NCI-H1048 (cell line): ENCODE measurements at places on chromosomes 12 and 14.

DNA sequence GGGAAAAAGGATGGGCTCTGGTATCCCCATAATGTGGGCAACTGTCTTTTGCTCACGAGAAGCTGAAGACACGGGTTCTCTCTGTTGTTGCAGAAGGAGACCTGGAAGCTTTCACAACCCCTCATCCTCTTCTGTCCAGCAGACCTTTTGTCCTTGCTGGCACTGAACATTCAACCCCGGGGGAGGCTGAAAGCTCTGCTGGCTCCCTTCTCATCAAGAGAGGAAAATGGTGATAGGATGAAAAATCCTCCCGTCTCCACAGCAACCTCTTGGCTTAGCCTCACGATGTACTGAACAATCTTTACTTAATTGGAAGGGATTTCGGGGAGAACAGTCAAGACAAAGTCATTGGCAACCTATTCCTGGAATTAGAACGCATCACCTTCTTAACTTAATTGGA lies 39.0 kb downstream of the ELK3 start:
- DNase-seq: no peak

GRCh38 chr14:97543816-97544215 lies 746.6 kb downstream of the VRK1 start:
- no peak for DNase-seq

- DNase-seq: no peak
These were observed 484.1 kb downstream of the GLT1D1 start for GRCh38 chr12:129337413-129337812.

GRCh38 chr14:91830777-91831176 lies 36.6 kb downstream of the TC2N start:
- peak; percentile 65 for DNase-seq

- no peak for DNase-seq
These were observed 53.7 kb downstream of the CCNK start for GRCh38 chr14:99534863-99535262.

GRCh38 chr14:98993818-98994217 lies 278.2 kb downstream of the BCL11B start:
- no peak for DNase-seq

DNA sequence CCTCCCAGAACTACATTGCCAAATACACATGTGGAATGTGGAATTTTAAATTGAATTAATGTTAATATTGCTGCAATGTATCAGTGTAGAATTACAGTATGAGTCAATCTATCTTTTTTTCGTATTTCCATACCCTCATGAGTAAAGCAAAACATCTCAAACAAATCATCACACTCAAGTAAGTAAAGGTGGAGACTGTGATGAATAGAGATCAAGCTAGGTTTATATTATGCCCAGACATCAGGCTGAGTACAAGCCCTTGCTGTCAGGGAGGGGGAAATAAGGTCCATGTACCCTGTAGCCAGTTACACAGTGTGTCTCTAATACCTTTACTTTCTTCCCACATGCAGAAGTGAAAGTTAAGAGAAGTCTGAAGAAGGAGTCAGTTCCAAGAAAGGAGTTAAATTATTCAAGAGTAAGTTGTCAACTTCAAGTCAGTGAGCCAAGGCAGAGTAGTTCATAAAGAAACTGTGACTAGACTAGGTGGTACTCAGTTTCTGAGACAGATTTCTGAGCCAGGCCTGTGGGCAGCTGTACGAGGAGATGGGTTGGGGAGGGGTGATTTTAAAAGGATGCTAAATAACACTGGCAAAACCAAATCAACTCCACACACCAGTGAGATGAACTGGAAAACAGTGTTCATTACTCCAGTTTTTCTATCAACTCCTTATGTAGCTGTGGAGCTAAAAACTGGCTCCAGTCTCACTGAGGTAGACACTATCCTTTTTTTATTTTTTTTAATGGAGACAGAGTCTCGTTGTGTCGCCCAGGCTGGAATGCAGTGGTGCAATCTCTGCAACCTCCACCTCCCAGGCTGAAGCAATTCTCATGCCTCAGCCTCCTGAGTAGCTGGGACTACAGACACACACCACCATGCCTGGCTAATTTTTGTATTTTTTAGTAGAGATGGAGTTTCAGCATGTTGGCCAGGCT lies 23.8 kb upstream of the STK38L start:
- DNase-seq: no peak

GRCh38 chr12:466039-466438 lies 6.3 kb downstream of the B4GALNT3 start:
- no peak for DNase-seq

DNA sequence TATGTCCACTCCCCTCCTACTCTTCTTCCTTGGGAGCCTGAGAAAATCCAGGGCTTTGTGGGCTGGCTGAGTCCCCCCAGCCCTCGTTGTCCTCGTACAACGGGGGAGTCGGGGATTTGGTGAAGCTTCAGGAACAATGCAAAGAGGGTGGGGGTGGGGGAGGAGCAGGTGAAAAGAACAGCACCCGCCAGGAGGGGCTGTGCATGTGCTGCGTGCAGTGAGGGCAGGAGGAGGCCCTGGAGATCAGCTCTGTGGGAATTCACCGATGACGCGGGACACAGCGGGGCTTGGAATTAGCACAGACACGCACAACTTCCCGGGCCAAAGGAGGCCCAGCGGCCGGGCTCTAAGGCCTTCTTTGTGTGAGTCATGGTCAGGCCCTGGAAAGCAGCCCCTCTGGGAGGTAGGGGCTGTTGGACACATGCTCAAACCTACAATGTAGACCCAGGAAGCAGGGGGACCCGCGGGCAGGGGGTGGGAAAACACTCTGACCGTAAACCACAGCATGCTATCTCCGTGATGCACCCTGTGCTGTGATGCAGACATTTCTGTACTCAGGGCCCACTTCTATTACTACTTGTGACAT lies 32.8 kb downstream of the RBM19 start:
- no peak for DNase-seq

GRCh38 chr12:4161718-4162117 lies 111.8 kb upstream of the CCND2 start:
- no peak for DNase-seq

DNA sequence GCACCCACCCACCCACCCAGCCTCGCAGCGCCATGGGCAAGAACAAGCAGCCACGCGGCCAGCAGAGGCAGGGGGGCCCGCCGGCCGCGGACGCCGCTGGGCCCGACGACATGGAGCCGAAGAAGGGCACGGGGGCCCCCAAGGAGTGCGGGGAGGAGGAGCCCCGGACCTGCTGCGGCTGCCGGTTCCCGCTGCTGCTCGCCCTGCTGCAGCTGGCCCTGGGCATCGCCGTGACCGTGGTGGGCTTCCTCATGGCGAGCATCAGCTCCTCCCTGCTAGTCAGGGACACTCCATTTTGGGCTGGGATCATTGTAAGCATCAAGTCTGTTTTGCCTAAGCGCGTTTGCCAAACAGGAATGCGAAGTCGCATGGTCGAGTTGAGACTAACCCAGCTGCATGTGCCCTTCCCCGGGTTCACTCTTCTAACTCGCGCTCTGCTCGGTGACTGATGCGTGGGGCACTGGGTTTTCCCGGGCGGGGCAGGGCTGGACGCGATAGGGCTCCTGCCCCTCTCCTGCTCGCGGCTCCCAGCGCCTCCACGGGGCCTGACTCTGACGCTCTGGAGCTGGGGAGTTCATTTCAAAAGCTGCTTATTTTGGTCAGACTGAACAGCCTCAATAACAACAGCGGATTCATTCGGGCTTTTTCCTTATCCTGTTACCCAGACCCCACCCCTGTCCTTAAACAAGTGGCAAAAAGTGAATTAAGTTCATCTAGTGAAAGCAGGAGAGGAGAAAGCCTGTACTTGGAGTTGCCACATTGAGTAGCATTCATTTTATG lies 458 bp downstream of the SSPN start:
- DNase-seq: no peak

DNA sequence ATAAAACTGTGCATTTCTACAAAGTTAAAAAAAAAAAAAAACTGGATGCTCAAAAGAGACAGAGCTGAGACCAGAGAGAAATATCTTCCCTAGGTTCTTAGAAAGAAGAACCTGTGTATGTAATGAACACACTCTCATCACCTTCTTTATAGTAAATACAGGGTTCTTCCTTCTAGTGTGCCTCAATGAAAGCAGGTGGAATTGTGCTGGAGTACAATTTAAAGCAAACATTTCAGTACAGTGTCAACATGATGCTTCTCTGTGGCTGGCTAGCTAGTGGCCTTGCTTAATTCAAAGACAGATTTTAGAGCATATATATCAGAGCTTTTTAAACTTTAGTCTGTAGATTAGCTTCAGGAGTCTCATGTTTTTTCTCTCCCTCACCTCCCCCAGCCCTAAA lies 249.8 kb upstream of the ARHGAP5 start:
- DNase-seq: no peak

GRCh38 chr14:20356422-20356821 lies 13.0 kb downstream of the PARP2 start:
- no peak for DNase-seq

DNA sequence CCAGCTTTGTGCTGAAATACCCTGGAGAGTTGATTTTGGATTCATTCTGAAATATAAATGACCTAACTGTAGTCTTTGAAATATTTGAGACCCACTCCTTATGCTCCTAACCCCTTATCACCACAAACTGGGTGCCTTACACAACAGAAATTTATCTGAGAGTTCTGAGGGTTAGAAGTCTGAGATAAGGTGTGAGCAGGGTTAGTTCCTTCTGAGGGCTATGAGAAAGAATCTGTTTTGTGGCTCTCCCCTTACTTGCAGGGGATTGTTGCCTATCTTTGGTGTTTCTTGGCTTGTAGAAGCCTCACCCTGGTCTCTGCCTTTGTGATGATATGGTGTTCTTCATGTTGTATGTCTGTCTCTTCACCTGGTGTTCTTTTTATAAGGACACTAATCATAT lies 91.7 kb downstream of the DERA start:
- no peak for DNase-seq

- no peak for DNase-seq
These were observed 27.6 kb downstream of the KICS2 start for GRCh38 chr12:64194333-64195149.

DNA sequence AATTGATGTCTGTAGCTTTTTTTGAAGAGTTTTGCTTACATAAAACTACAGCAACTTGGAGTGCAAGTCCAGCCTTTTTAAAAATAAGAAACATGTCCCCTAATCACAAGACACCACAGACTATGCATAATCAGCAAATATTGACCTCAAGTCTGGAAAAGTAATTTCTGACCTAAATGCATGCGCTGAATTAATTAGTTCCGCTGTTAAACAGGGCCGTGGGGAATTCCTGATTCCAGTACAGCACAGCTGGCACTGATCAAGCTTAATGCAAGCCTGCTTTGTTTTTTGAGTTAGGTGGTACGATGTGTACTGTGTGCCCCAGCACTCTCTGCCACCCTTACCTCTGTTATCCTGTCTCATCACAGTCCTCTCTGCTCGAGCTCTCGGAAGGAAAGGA lies 9.2 kb downstream of the MLH3 start:
- no peak for DNase-seq

GRCh38 chr12:8154526-8154925 lies 2.3 kb upstream of the ZNF705A start:
- no peak for DNase-seq

DNA sequence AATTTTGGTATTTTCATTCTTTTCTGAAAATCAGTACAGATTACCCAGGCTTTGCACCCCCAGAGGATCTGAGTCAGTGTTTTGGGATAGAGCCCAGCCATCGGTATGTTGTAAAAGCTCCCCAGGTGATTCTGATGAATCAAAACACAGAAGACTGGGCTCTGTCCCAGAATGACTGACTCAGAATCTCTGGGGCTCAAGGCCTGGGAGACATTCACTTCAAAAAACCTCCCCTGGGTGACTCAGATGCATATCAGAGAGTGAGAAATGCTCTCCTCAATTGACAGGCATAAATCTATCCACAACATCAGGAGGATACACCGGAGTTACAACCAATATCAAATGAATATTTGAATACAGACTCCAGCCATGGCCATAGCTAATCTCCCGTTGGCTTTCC lies 32.6 kb downstream of the SLC35F4 start:
- no peak for DNase-seq

- no peak for DNase-seq
These were observed 209.7 kb upstream of the FAR2 start for GRCh38 chr12:28939427-28939826.

- no peak for DNase-seq
These were observed 119.6 kb downstream of the DERA start for GRCh38 chr12:16030744-16031143.

GRCh38 chr14:80426683-80427082 lies 215.4 kb upstream of the DIO2 start:
- DNase-seq: no peak

DNA sequence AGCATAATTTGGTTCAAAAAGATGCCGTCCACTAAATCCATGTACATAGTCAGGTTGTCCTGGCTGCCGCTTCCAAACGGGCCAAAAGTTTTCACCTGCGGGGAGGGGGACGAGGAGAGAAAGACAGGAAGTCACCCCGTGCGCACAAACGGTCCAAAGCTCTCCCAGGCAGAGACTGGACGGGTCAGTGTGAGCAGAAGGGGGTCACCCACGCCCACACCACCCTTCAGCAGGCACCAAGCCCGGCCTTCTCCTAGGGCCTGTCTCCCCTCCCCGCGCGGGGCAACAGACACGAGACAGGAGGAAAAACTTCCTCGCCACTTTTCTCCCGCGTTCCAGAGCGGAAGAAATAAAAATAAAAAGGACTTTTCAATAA lies 888 bp downstream of the CCDC88C start:
- no peak for DNase-seq
